ENCODE measurements at places on chromosomes 6 and 20. TPM values are rescaled to one million over a fixed set of nuclear protein-coding genes. Genes with fewer than 3 reads are reported as not detected.

The PDYN gene
- total RNA-seq, result not detected

The IL17A gene
- not detected for total RNA-seq

The CCM2L gene
- total RNA-seq, result not detected

The TRMT6 gene
- total RNA-seq, result 10.6 TPM

The COL12A1 gene
- 97.0 TPM for total RNA-seq
